Central memory CD8-positive, alpha-beta T cell (primary cell): ENCODE measurements at places on chromosomes 4 and X.

GRCh38 chr4:80049813-80050534 lies 23.1 kb downstream of the ANTXR2 start:
- H3K27ac ChIP-seq, result peak overlapping the region; percentile 3
- peaks cover 38% of the 10 kb centered on the region for H3K36me3 ChIP-seq
- H3K4me1 ChIP-seq, result peaks cover 8% of the 10 kb centered on the region
- no peak overlapping the region for H3K4me3 ChIP-seq
- no peaks in the 10 kb centered on the region for H3K27me3 ChIP-seq

GRCh38 chr4:107988763-107989035 lies 990 bp upstream of the HADH start:
- no peak overlapping the region for H3K27ac ChIP-seq
- no peaks in the 10 kb centered on the region for H3K27me3 ChIP-seq
- peaks cover 3% of the 10 kb centered on the region for H3K36me3 ChIP-seq
- DNase-seq, result no peak
- peaks cover 23% of the 10 kb centered on the region for H3K4me1 ChIP-seq

GRCh38 chr4:5218376-5219069 lies 167.2 kb downstream of the STK32B start:
- no peak overlapping the region for H3K27ac ChIP-seq
- H3K4me1 ChIP-seq, result no peaks in the 10 kb centered on the region
- H3K36me3 ChIP-seq, result peaks cover 2% of the 10 kb centered on the region
- DNase-seq, result no peak
- H3K27me3 ChIP-seq, result peaks cover 22% of the 10 kb centered on the region

GRCh38 chr4:77913348-77913747 lies 50.7 kb downstream of the MRPL1 start:
- no peak overlapping the region for H3K27ac ChIP-seq
- no peak overlapping the region for H3K4me3 ChIP-seq
- H3K27me3 ChIP-seq, result no peaks in the 10 kb centered on the region
- H3K36me3 ChIP-seq, result peaks cover 6% of the 10 kb centered on the region

DNA sequence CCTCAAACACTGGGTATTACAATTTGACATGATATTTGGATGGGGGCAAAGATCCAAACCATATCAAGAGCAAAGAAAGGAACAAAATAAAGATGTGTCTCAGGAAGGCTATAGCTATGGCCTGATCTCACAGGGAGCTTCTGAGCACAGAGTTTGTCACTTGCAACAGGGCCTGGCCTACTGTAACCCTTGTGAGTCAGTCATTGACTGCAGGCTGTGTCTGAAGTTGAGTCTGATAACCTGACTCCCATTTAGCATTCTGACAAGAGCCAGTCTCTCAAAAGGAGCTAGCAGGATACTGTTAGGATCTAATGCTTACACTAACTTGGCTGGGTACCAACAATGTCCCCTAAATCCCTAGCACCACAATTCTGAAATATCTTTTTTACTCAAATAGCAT lies 612.5 kb upstream of the TECRL start:
- H3K27ac ChIP-seq, result no peak overlapping the region
- H3K4me3 ChIP-seq, result no peak overlapping the region
- no peaks in the 10 kb centered on the region for H3K36me3 ChIP-seq
- no peak for DNase-seq

- H3K4me1 ChIP-seq, result no peaks in the 10 kb centered on the region
- peaks cover 1% of the 10 kb centered on the region for H3K36me3 ChIP-seq
- H3K27ac ChIP-seq, result no peak overlapping the region
- H3K4me3 ChIP-seq, result no peak overlapping the region
These were observed 6.0 kb downstream of the TMEM271 start for GRCh38 chr4:569958-570667.

DNA sequence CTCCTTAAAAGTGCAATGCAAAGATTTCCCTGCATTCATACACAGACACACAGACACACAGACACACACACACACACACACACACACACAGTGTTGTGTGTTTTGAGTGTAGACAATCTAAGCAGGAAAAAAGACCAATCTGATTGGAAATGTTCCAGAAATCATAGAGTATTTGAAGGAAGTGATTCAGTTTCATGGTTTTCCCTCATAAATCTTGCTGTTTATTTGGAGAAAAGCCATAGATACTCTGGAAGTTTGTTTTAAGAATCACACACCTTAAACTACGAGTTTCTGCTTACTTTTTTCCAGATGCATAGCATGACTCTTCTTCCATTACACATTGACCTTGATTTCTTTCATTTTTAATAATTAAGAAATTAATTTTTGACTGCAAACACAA lies 298.5 kb upstream of the BMP3 start:
- peaks cover 9% of the 10 kb centered on the region for H3K27me3 ChIP-seq
- H3K27ac ChIP-seq, result no peak overlapping the region
- no peak for DNase-seq

DNA sequence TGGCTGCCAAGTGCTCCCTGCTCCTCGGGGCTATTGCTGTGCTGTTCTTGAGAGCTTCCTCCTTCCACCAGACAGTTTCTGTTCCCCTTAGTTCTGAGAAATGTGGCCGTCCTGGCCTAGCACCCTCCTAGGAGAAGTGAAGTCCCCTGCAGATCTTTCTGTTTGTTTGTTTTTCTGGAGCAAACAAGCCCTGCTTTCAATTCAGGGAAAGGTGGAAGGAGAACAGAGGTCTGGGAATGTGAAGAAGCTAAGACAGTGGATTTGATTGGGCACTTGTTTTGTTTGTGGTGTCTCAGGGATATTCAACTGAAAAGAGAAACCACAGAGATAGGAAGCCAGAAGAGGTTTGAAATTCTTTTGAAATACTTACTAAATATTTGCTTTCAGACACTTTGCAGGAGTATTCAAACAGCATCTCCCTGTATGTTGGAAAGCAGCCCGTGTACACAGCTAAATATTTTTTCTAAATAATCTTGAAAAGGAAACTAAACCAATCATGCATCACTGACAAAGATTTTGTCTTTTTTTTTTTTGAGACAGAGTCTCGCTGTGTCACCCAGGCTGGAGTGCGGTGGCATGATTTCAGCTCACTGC lies 36.5 kb upstream of the PPM1K start:
- peak overlapping the region; percentile 80 for H3K27ac ChIP-seq
- H3K36me3 ChIP-seq, result no peaks in the 10 kb centered on the region
- peaks cover 18% of the 10 kb centered on the region for H3K4me1 ChIP-seq
- no peaks in the 10 kb centered on the region for H3K27me3 ChIP-seq
- peak overlapping the region; percentile 61 for H3K4me3 ChIP-seq

- no peaks in the 10 kb centered on the region for H3K4me1 ChIP-seq
- no peaks in the 10 kb centered on the region for H3K36me3 ChIP-seq
- no peak overlapping the region for H3K4me3 ChIP-seq
- H3K27ac ChIP-seq, result no peak overlapping the region
- no peak for DNase-seq
- no peaks in the 10 kb centered on the region for H3K27me3 ChIP-seq
These were observed 132.6 kb downstream of the GLUD2 start for GRCh38 chrX:121179972-121180371.

- H3K27me3 ChIP-seq, result peaks cover 32% of the 10 kb centered on the region
- no peak overlapping the region for H3K27ac ChIP-seq
- no peak overlapping the region for H3K4me3 ChIP-seq
- H3K4me1 ChIP-seq, result no peaks in the 10 kb centered on the region
- DNase-seq, result no peak
These were observed 103.0 kb downstream of the CPZ start for GRCh38 chr4:8695237-8696219.

GRCh38 chr4:181503687-181504390 lies 739.4 kb upstream of the TENM3 start:
- no peak for DNase-seq
- no peak overlapping the region for H3K27ac ChIP-seq
- no peak overlapping the region for H3K4me3 ChIP-seq
- H3K36me3 ChIP-seq, result no peaks in the 10 kb centered on the region
- H3K27me3 ChIP-seq, result no peaks in the 10 kb centered on the region

DNA sequence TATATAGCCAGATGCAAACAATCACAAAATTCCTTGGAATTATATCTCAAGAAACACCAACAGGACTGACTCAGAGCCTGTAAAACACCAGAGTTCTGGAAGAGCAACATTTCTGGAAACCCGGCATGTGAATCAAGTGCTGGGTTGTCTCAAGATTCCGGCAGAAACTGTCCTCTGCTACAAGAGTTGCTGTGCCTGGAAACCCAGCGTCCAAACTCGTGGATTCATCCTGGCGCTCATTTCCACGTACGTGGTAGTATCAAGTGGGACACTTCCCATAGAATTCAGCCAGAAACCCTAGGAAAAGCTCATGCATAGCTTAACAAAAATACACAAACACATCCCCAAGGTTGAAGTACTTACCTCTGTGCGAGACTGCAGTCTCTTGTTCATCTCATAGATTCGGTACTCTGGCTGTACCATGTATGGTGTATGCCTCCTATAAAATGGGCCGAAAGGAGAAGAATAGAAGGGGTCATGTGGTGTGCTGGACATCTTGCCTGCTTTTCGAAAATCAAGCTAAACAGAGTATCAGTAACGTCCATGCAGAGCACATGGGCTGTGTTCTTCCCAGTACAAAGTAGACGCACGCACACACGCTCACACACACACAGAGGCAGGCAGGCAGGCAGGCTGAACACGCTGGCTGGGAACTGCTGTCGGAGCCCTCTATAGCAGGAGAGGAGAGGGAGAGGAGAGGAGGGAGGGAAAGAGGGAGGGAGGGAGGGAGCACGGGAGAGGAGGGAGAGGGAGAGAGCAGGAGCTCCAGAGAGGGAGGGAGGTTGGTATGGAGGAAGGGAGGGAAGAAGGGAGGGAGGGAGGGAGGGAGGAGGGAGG lies at the start of gene LDB2:
TSS of gene LDB2 (minus strand) at position 655 of the 837 bp plus-strand sequence.
- H3K4me3 ChIP-seq, result peak within 1 kb of the TSS; percentile 56
- DNase-seq, result no peak
- H3K27me3 ChIP-seq, result no peaks in the 10 kb centered on the region
- peak within 1 kb of the TSS; percentile 83 for H3K27ac ChIP-seq

DNA sequence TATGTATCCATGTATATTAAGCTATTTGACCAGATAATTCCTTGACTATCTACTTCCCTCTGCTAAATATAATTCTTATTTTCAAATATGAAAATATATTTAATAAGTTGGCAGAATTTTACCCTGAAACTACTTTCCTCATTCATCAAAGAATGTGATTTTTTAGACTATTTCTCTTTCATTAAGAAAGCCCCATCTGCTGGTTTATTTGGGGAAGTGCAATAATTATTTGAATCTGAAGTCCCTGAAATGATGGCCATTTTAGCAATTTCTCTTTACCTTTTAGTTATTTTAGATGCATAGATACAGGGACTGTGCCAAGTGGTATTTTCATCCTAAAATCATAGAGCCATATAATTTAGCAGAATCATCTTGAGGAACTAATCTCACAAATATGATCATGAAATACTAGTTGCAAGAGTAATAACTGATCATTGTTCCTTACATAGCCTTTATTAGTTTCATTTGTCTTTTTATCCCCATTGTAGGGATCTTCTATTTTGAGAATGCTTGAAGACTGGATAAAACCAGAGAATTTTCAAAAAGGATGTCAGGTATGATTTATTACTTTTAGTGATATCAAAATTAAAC lies 39.0 kb downstream of the ENPEP start:
- peak overlapping the region; percentile 13 for H3K4me3 ChIP-seq
- H3K4me1 ChIP-seq, result peaks cover 9% of the 10 kb centered on the region
- no peaks in the 10 kb centered on the region for H3K36me3 ChIP-seq

GRCh38 chr4:37780444-37781130 lies 45.9 kb upstream of the PGM2 start:
- no peaks in the 10 kb centered on the region for H3K36me3 ChIP-seq
- DNase-seq, result peak; percentile 19
- no peaks in the 10 kb centered on the region for H3K27me3 ChIP-seq
- H3K27ac ChIP-seq, result peak overlapping the region; percentile 67

DNA sequence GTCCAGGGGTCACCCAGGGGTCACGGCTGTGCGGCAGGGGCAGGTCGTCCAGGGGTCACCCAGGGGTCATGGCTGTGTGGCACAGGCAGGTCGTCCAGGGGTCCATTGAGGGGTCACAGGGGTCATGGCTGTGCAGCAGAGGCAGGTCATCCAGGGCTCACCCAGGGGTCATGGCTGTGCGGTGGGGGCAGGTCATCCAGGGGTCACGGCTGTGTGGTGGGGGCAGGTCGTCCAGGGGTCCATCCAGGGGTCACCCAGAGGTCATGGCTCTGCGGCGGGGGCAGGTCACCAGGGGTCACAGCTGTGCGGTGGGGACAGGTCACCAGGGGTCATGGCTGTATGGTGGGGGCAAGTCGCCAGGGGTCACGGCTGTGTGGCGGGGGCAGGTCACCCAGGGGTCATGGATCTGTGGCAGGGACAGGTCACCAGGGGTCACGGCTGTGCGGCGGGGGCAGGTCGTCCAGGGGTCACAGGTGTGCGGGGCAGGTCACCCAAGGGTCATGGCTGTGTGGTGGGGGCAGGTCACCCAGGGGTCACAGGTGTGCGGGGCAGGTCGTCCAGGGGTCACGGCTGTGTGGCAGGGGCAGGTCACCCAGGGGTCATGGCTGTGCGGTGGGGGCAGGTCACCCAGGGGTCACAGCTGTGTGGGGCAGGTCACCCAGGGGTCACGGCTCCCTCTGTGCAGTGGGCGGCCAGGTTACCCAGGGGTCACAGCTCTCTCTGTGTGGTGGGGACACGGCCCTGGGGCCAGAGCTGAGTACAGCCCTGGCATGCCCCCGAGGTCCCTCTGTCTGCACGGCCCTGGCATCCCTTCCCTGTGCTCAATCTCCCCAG lies 16.0 kb downstream of the ATP5ME start:
- H3K36me3 ChIP-seq, result peaks cover under 1% of the 10 kb centered on the region
- H3K27ac ChIP-seq, result no peak overlapping the region
- H3K4me3 ChIP-seq, result no peak overlapping the region
- DNase-seq, result no peak
- no peaks in the 10 kb centered on the region for H3K27me3 ChIP-seq
- no peaks in the 10 kb centered on the region for H3K4me1 ChIP-seq

DNA sequence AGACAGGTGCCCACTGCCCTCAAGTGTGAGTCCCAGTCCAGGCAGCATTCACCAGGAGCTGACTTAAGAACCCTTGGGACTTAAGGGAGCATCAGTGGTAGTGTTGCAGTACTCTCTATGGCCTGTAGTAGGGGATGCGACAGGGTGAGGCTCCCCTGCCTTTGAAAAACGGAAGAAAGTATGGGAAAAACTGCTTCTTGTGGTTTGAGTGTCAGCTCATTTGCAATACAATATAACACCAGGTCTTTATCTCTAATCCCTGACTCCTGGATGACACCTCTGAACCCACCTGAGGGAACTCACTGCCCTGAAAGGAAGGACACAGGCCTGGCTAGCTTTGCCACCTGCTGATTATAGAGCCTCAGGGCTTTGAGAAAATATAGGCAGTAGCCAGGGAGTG lies 176.0 kb downstream of the SMARCA1 start:
- DNase-seq, result no peak
- no peaks in the 10 kb centered on the region for H3K4me1 ChIP-seq
- H3K36me3 ChIP-seq, result no peaks in the 10 kb centered on the region

GRCh38 chr4:2953496-2953895 lies 9.7 kb downstream of the NOP14 start:
- peaks cover 30% of the 10 kb centered on the region for H3K4me1 ChIP-seq
- H3K27ac ChIP-seq, result peak overlapping the region; percentile 90
- H3K27me3 ChIP-seq, result no peaks in the 10 kb centered on the region
- no peak for DNase-seq

- H3K4me3 ChIP-seq, result no peak overlapping the region
- no peaks in the 10 kb centered on the region for H3K36me3 ChIP-seq
- peaks cover 10% of the 10 kb centered on the region for H3K27me3 ChIP-seq
- DNase-seq, result no peak
- H3K4me1 ChIP-seq, result no peaks in the 10 kb centered on the region
- H3K27ac ChIP-seq, result no peak overlapping the region
These were observed 28.2 kb upstream of the SORBS2 start for GRCh38 chr4:185840201-185840600.
